ENCODE measurements at places on chromosomes 16 and 17.

DNA sequence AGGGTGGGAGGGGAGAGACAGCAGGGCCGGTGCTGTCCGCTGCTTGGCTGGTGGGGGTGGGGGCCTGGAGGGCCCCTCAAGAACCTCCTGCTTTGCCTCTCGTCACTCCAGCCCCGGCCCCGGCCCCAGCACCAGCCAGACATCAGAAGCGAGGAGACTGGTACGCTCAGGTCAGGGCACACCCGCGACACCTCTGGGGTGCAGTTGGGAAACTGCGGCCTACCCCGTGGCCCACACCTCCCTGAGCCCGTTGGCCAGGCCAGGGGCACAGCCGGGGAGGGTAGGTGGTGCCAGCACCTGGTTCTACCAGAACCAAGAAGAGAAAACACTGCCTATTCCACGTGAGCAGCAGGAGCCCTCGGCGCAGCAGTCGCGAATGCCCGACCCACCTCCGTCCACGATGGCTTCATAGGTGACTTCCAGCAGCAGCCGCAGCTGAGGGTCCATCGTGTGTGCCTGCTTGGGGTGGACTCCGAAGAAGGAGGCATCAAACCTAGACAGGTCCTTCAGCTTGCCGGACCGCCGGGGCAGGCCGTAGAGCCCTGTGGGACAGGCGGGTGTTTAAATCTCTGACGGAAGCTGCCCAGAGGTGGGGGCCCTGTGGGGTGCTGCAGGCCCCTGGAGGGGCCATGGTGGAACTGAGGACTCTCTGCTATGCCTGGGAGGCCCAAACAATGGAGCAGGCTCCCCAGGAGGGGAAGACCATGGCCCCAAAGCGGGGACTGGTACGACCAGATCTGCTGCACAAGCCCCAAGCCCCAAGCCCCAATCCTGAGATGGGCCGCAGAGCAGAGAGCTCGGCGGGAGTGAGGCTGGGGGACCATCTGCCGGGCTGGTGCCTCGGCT is 2.9 kb downstream of the FASN start:
- DNase-seq: no peak

- no peak for DNase-seq
These were observed 17.5 kb downstream of the CACNG4 start for GRCh38 chr17:66981983-66982508.

DNA sequence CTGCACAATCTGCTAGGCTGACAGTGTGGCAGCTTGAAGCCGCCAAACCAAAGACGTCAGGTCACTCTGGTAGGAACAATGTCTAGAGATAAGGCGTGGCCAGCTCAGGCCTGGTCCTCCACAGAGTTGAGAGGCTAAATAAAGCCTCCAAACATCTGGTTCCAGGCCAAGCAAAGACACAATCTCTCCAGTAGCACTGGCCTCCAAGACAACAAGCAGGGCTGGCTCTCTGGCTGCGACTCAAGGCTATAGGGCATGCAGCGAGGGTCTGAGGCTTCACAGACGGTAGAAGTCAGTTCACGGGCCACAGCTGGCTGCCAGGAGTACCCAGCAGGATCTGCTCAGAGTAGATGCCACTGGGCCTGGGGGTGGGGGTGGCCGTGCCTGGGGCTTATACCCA is 75.6 kb downstream of the ABR start:
- DNase-seq: no peak

DNA sequence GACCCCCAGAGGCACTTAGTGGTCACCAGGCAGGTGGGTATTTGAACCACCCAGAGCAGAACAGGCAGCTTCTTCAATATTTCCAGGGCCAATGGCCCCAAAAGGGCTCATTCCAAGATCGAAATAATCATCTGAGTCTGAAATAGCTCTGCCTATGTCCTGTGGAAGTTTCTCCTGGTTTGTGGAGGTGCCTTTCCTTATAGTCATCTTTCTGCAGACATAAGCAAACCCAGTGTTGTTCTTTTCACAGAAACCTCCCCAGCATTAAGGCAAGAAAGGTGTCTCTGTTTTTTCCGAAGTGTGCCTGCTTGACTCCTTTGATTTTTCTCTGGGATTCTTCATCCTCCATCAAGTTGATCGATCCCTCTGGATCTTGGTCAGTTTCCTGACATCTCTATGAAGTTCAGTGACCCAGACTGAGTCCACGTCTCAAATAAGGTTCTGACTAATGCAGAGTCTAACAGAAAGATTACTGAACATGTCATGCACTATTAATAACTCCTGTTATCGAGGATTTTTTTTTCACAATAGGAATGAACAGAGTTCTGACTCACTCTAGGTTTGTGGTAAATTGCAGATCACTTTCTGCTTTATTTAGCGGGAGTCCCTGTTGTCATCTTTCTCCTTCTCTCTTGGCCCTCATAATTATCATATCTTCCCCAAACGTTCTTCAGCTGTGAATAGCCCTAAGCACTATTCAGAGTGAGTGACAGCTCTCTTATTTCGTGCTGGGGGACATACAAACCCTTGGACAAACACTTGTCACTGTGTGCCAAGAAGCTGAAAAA is 1.5 kb downstream of the LRRC3C start:
- DNase-seq: no peak

DNA sequence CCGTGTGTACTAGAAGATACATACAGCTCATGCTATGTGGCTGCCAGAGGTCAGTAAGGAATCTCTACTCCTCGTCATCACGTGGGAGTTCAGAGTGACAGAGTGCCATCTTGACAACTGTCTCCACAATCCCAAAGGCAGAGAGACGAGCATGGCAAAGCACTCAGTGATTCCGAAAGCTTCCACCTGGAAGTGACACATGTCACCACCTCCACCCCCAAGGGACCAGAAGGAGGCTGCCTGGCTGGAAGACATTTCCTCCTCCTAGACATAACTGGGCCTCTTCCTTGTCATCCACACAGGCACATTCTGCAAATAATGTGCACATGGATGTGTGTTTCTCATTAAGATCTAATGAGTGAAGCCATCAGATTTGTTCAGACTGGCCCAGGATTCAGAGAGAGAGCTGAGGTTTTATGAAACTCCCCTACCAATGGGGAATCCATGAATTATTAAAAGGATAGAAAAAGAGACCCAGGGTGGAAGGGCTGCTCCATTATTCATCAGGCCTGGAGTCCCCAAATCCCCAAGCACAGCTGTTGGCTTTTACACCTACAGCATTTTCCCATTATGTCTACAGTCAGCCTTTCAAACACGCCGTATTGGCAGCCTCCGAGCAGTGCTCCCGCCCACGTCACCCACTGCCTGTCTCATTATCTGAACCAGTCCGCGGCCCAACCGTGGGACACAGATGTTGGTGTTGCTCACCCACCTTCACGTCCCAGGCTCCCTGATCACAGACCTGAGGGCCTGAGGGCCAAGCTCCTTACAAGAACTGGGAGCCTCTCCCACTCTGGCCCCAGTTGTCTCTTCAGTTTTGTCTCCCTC is 3.3 kb upstream of the CACNG5 start:
- DNase-seq: no peak

Data from putamen (tissue), 1 donor.